ENCODE measurements at places on chromosomes 5 and 9.

DNA sequence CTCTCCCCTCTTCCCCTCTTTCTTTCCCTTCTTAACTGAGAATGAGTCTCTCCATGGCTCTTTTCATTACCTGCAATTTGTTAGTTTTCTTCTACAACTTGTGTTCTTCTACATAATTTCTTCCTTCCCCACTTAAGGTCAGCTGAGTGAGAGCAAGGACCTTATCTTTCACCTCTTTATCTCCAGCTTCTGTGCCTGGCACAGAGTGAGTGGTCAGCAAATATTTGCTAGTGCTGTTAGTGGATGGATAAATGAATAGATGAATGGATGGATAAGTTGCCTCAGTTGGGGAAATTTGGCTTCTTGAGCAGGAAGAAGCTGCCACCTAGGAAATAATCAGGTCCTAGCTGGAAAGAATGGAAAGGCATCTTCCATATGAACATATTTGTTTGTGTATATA lies 44.6 kb upstream of the PPARGC1B start:
- DNase-seq, result no peak

GRCh38 chr5:374631-375335 lies 53.3 kb downstream of the AHRR start:
- DNase-seq, result no peak

GRCh38 chr5:132243366-132243977 lies 14.0 kb upstream of the PDLIM4 start:
- no peak for DNase-seq

DNA sequence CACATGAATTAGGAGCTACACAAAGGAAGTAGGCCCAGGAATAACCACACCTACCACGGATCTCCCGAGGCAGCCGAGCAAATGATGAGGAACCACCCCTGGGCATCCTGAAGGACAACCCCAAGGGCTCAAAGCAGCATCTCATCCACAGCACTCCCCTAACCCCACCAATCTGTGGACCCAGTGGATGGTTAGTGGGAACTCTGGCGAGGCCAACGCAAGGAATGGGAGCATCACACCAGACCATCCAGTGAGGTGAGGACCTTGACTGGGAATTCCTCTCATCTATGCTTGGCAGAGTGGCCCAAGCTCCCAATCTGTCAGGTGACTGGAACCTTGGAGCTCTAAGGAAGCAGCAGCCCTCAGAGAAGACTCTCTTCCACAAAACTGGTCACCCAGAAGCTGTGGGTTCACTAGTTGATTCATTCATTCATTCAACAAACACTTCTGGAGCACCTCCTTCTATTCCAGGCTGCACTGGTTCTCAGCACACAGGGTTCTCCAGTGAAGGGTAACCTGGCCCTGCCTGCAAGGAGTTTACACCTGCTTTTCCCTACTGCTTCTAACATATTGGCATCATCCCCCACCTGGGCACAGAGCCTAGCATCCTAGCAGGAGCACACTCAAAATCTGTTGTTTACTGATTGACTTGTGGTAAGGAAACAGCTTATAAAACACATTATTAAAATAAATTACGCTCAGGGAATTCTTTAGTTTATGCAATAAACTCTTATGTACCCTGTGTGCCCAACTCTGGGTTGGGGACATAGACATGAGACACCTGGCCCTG lies 4.9 kb downstream of the ACSL6 start:
- no peak for DNase-seq

DNA sequence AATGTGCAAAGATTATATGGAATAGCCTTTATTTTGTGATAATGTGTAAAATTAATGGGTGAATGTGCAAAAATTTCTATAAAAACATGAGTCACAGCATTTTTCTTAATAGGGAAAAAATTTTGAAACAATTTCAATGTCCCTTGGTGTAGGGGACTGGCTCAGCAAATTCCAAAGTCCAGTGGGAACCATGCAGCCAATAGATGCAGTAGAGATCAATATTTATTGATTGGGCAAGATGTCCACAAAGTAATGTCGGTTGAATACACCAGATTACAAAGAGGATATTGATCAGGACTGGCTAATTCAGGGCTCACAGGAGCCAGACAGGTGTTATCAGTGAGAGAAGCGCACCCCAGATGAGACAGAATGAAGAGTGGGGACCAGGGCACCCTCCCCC lies 62.5 kb downstream of the AMBP start:
- DNase-seq, result no peak

DNA sequence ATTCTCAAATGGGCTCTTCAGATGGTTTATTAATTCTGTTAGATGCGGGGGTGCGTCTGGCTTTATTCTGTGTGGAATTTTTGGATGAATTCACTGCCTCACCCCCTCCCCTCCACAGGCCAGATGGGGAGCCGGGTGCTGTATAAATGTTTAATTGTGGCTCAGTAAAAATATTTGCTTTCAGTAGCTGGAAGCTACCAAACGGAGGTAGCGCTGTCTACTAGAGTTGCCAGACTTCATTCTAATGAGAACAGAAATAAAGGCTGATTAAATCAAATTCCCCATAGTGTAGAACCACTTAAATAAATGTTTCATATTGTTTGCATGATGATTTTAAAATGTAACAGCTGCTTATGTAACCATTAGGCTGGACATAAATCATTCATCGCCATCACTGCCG lies 34.5 kb upstream of the KCNMB1 start:
- DNase-seq, result no peak

DNA sequence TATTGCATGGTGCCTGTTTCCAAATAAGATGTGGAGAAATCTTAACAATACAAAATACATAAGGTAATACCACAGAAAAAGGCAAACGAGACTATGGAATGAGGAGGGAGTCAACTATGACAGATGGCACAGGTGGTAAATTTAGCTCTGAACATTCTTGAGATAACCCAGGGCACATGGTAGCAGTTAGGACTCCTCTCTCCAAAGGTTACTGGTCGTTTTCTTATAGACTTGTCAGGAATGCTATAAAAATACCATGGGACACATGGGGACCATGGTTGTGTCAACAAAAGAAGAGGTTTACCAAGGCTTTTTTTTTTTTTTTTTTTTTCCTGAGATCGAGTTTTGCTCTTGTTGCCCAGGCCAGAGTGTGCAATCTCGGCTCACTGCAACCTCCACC lies 209.4 kb upstream of the RFX3 start:
- DNase-seq, result no peak

DNA sequence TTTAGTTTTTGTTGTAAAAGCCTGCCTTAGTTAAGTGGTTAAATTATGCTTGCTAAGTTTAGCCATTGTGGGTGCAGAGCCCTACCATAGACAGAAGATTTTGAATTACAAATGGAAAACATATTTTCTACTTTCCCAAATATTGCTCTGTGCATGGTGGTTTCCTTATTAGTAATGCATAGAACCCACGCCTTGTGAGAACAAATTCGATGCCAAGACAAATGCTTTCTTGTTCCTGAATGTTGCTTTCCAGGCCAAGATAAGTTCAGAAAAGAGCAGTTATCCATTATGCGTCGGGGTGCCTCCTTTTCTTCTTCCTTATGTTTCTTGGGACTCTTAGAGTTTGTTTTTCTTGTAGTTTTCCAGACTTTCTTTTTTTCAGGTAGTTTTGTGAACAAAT lies 31.0 kb upstream of the GARNL3 start:
- no peak for DNase-seq
